ENCODE measurements at places on chromosomes 6 and 20.
A peak's percentile ranks its signal among the peaks of the same experiment; 100 is the strongest.

DNA sequence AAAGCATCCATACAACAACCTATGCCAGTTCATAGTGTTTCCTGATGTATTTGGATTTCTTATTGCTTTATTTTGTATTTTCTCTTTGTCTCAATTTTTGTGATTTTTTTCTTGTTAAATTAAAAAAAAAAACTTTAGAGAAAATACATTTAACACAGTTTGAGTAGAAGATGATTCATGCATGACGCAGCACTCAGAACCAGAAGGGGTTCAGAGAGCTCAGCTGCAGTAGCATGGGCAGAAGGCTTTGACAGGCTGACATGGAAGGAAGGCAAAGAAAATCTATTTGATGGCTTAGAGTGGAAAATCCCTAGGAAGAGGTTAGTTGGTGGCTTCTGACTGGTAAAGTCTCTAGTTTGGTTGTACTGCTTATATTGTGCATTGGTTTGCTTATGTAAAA, 207.2 kb upstream of the STXBP5 start:
- DNase-seq: peak; percentile 44

DNA sequence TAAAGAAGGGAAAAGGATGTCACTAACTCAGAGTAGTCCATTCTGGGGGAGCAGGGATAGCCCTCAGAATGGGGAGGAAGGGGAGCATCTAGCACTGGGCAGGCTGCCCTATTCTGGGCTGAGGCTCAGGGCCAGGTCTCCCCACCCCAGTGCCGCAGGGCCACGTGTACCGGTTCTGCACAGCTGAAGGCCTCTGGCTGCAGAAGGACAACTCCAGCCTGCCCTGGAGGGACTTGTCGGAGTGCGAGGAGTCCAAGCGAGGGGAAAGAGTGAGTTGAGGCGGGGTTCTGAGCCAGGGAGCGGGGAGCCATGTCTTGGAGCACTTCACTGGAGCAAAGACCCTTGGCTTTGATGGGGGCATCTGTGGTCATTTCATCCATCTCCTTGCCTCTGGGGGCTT, 17.0 kb downstream of the GLP1R start:
- no peak for DNase-seq

DNA sequence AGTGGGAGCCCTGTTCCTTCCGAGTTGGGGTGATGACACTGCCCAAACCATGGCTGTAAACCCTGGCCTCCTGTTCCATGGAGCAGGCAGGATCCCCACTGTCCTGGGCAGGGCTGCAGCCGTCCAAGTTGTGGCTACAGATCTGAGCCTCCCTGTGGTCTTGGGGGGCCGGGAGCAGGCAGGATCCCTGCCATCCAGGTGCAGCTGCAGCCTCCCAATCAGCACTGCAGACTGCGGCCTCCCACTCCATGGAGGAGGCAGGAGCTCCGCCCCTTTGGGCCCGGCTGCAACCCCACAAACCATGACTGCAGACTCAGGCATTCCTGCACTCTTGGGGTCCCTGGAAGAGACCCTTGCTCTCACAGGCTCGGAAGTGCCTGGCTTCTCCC, 872.1 kb upstream of the GJE1 start:
- no peak for DNase-seq

GRCh38 chr20:2212456-2213015, 83.3 kb upstream of the TGM3 start:
- DNase-seq: no peak

- peak; percentile 75 for DNase-seq
Measured at GRCh38 chr6:145749632-145750031, 14.3 kb upstream of the EPM2A start.

DNA sequence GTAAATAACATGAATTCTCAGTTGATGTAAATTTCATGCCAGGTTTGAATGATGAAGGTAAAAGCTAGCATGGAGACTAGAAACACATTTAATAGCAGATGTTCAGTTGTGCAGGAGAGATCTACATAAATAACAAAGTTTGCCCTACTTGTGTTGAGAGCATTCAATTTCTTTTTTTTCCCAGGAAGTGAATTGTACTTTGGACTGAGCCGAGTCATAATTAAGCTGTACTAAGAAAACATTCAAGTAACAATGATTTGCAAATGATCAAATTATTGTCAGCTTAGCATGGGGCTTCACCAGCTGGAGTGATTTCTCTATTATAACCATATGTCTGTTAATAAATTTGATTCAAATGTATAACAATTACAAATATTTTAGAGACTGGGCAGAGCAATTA, 893.5 kb upstream of the MAP3K7 start:
- DNase-seq: no peak

DNA sequence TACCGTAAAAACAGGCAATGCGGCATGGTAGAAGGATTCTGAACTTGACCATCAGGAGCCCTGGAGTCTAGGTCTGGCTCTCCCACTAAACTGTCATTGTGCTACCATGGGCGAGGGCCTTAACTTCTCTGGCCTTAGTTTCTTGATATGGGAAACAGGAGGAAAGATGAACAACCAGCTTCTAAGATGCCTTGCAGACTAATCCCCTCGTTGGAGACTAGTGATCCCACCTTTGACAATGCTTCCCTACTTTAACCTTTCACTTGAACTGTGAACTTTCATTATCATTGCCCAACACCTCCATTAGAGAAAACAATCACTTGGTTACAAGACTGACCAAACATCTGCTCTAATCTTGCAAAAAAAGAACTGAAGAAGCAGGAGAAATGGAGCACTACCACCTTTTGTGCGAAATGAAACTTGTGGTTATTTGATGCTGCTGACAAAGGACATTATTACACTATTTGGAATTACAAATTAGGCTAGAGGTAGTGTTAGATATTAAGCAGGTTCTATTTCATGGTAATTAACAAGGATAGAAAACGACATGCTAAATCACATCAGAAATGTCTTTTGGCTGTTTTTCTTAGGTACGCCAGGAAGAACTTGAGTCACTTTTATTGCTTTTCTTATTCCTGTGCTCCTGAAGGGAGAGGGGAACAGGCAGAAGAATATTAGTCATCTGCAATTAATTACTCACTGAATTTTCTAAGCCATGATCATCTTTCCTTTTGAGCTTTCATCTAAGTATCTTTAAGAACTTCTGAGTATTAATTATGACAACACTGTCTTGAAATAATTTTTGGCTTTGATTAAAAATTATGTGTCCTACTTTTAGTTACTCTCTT, 39.1 kb upstream of the ARHGAP18 start:
- no peak for DNase-seq

DNA sequence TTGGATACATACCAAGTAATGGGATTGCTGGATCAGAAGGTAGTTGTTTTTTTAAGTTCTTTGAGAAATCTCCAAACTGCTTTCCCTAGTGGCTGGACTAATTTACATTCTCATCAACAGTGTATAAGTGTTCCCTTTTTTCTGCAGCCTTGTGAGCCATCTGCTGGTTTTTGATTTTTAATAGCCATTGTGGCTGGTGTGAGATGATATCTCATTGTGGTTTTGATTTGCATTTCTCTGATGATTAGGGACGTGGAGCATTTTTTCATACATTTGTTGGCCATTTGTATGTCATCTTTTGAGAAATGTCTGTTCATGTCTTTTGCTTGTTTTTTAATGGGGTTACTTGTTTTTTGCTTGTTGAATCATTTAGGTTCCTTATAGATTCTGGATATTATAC, 34.8 kb downstream of the TOP1 start:
- DNase-seq: no peak

DNA sequence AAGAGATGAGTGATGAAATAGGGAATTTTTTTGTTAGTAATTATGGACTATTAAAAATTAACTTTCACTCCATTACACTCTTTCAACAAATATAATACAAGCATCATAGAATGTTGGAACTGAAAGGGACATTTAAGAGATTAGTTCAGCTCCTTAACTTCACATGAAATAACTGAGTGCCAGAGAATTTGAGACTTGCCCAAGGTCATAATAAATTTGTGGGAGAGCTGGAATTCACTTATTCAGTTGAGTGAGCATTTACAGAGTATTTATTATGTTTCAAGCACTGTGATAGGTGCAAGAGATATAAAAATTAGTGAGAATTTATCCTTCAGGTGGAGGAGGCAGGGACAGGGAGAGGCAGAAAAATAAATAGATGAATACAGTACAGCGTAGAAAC, 154.6 kb downstream of the KCNQ5 start:
- DNase-seq: no peak

- DNase-seq: no peak
Measured at GRCh38 chr20:210809-211502, 16.1 kb upstream of the DEFB129 start.

Data from fibroblast of the conjunctiva (primary cell).